ENCODE measurements at places on chromosomes 12 and 14.

GRCh38 chr14:37969511-37969979 is 238.2 kb upstream of the SSTR1 start:
- no peak for DNase-seq

- no peak for DNase-seq
These were observed 35.4 kb downstream of the MEG3 start for GRCh38 chr14:100861188-100861936.

DNA sequence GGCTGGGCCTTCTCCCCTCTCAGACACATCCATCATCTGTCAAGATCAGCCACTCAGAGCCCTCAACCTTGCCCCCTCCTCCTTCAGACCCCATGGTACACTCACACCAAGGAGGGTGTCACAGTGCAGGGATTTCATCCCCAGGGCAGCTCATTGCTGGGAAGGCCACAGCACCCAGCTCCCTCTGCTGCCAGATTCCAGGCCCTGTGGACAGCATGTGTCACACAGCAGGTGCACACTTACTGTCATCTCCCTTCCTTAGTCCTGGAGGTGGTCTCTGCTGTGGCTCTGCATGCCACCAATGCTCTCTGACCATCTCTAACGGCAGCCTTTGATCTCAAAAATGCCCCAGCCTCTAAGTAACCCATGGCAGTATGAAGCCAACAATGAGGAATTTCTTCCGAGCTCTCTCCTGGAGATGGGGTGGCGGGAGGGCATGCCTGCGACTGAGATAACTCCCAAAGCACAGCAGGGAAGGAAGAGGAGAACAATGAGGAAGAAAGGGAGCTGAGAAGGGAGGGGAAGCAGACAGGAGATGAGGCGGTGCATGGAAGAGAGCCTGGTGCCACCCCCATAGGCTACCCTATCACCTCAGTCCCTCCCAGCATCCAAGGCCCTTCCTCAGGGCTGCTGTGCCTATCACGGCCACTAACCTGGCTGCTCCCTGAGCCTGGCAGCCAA is 101.0 kb downstream of the SINHCAF start:
- no peak for DNase-seq

- peak; percentile 61 for DNase-seq
These were observed 740 bp upstream of the PRPF40B start for GRCh38 chr12:49622501-49623141.

- no peak for DNase-seq
These were observed 179.0 kb upstream of the KRR1 start for GRCh38 chr12:75690296-75690955.

- DNase-seq, result no peak
These were observed 90.5 kb upstream of the STXBP6 start for GRCh38 chr14:25140411-25140810.
